ENCODE measurements at places on chromosomes 2 and 18.

DNA sequence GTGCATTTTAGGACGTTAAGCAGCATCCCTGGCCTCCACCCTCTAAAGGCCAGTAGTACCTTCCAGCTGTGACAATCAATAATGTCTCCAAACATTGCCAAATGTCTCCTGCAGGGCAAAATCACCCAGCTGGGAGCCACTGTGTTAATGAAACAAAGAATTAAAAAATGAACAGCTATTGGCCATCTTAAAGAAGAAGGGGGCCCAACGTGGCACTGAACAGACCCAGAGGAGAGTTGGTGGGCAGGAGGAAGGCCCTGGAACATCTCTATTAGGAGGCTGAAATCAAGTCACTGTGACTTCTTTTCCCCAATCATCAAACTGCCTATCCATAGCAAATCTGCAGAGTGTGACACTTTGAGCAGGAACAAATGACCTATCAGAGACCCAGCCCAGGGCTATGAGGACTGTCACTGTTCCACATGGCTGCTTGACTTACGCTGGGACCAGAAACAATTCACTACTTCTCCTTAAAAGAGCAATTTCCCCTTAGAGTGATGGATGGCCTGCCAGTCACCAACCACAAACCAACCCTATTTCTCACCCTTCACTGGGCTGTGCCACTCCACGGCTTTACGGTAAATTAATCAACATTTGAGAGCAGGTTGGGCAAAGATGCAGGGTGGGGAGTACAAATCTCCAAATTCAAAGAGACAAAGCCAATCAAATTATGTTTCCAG lies 35.2 kb upstream of the TEX51 start:
- no peak for DNase-seq

DNA sequence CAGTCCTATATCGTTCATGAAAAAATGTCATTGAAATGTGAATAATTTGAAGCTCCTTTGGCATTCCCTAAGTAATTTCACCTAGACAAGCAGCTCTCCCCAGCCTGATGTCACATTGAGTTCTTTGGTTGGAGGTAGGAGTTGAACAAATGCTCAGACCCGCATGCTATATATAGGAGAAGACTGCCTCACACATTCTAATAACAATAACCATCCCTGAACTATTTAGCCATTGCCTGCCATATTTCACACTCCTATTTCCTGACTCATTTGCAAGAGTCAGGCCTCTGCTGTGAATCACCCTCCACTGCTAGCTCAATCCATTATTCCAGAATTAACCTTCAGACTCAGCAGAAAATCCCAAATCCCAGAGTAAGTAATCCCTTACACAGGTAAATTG lies 256.6 kb upstream of the ACVR2A start:
- no peak for DNase-seq

DNA sequence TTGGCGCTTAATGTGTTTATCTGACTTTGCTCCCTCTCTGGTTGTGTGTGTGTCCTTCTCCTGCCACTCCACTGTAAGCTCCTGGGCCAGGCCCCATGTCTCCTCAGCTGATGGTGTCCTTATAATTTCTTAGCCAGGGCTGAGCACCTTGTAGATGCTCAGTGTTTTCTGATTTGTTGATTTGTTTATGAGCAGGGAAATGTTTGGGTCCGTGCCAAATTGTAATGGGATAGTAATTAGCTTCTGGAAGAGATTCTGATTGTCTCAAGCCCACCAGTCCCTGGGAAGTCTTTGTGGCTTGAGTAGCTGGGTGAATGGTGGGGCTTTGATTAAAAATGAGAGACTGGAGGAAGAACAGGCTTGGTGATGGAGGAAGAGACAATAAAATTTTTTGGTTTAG lies 270.5 kb downstream of the MYCN start:
- DNase-seq, result no peak

GRCh38 chr2:55862673-55863390 lies 60.8 kb downstream of the EFEMP1 start:
- no peak for DNase-seq

DNA sequence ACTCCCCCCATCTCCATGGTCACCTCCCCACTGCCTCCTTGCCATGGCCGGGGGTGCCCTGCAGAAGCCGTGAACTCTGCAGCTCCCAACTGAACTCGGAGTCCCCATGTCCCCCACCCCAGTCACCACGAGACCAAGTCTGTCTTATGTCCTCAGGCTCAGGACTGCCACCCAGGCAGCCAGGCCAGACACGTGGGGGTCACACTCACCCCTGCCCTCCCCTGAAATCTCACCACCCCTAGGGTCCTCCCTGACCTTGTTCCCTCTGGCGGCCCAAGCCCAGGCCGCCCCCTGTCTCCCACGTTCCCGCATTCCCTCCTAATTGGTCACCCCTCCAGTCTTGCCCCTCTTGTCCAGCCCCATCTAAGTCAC lies 11.0 kb downstream of the AQP12A start:
- no peak for DNase-seq

DNA sequence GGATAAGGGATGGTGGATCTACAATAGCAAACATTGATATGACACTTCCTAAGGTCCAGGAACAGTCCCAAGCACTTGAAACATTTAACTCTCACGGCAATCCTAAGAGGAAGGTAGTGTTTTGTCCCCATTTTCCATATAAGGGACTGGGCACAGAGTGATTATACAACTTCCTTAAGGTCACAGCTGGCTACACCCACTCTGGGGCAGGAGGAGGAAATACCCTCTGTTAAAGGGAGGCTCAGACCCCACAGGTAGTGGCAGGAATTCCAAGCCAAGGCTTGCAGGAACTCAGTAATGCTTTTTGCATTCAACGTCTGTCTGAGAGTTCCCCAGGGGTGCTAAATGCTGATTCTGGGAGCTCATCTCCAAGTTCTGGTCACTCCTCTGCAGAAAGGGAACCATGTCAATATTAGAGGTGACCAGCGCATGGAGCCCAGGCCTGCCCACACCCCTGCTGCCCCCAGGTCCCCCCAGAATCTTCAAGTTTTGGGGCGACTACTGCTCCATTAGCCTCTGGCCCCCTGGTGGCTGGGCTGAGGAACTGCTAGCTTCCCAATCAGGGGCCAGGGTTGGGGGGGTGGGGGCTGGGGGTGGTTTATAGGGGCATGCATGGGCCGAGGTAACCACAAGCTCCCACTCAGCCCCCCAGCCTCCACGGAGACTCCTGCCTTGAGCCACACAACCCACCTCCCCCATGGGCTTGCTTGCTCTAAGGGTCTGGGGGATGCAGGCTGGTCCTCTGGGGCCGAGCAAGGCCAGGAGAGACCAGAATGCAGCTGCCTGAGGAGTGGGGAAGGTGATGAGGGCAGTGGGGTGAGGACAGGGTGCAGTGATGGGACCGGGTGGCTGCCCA lies 11.1 kb downstream of the OBSL1 start:
- DNase-seq, result peak; percentile 78

DNA sequence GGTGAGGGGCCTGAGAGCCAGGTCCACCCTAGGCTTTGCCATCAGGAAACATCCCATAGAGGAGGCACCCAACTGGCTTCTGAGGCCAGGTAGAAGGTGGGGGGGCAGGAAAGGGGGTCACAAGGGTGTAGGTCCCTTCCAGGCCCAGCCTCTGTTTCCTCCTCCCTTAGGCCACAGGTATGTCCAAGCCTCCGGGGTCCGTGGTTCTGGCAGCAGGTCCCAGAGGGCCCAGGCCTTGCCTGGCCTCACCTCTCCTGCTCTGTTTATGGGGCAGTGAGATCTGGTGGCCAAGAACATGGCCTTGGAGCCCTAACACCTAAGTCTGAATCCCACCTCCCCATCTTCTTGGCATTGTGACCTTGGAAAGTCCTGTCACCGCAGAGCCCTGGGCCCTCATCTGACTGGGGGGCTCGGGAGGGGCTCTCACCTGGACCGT lies 21.6 kb upstream of the GPR17 start:
- no peak for DNase-seq

DNA sequence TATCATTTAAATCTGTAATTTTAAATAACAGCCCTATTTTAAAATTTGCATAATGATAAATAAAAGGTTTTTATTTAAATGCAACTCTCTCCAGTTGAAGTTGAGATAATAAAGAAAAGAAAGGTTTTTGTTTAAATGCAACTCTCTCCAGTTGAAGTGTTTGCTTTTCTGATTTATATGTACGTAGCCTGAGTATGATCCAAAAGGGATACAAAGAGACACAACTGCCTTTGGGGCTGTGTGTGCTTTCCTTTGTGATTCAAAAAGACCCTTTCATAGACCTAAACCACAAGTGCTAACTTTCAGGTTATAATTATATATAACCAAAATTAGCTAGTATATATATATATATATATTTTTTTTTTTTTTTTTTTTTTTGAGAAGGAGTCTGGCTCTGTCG lies 76.2 kb upstream of the MFF start:
- no peak for DNase-seq

DNA sequence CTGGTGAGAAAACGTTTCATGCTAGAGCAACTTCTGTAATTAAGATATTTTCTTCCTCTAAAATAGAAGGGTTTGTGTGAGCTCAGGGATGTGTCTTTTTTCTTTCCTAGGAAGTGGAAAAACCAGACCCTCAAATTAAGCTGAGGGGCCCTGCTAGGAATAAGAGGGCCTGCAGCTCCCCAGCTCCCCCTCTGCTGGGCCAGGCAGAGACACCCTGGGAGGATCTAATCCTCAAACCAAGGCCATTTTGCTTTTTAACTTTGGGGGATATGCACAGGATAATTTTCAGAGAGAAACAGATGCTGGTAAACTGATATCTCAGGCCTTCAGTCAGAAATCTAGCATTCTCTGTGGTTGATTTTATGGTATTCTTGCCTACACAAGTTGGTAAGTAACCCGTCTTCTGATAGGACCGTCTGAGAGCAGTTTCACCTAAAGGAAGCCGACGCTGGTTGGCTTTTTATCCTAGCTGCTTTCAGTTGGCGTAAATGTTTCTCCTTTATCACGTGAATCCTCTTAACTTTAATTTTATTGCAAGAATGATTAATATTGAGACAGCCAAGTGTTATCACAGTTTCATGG lies 34.8 kb downstream of the SNTG2 start:
- no peak for DNase-seq

DNA sequence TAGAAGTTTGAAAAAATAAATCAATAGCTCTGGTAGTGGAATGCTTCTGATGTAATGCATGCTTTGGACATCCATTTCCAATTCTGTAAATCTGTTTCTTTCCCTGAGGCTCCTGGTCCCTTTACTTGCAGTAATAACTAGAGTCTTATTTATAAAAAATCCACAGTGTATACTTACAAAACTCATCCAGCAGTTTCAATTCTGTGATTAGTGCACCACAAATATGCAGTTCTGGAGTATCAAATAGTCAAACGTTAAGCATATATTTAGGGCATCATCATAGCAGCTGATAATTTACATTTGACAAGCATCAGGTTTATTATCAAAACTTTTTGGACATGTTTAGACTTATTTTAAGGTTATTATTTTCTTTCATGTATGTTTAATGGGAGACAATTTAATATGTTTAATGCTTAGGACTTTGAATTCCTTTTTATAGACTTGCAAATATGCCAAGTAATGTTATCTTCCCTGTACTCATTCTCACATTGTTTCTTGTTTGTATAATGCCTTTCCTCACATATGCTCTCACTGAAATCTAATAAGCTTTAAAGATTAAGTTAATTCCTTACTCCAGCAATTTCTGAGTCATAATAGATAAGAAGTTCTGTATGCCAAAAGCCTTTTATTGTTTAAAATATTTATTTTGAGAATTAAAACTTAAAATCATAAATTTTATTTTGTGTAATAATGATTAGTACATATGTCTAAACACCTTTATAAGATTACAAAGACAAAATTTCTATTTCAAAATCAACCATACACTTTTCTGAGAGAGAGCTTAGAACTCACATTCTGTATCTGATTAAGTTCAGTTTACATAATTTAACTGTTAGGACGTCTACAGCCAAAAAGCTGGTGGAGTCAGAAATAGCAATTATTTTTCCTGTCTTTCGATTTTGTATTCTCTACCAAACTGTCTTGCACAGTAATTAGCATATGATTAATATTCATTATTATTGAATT lies 341.5 kb upstream of the TMEFF2 start:
- no peak for DNase-seq

DNA sequence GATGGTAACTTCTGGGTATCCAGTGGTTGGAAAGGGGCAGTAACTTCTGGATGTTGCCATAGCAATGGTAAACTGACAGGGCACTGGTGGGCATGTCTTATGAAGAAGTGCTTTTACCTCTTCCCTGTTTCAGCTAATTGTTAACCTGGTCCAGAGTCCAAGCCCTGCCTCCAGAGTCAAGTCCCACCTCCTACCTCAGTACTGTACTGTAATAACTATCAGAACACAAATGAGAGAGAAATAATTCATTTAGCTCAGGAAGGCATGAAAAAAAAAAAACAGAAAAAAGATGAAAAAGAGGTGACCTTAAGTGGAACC lies 237.0 kb downstream of the ZNF804A start:
- DNase-seq, result no peak

DNA sequence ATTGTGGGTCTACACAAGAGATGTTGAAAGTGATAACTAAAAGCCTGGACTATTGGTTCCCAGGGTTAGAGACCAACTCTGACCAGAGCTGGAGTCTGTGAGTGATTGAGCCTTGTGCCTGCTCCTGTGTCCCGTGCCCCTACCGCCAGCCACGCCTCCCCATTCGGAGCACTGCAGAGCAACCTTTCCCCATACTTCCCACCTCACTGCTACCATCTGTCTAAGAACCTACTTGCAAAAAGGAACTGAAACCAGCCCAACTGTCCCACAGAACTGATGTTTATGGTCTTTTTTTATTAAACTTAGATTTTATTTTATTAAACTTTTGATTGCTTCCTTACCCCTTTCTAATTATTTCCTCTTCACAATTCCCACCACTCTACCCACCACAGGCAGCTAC lies 300.3 kb upstream of the MGAT5 start:
- no peak for DNase-seq

DNA sequence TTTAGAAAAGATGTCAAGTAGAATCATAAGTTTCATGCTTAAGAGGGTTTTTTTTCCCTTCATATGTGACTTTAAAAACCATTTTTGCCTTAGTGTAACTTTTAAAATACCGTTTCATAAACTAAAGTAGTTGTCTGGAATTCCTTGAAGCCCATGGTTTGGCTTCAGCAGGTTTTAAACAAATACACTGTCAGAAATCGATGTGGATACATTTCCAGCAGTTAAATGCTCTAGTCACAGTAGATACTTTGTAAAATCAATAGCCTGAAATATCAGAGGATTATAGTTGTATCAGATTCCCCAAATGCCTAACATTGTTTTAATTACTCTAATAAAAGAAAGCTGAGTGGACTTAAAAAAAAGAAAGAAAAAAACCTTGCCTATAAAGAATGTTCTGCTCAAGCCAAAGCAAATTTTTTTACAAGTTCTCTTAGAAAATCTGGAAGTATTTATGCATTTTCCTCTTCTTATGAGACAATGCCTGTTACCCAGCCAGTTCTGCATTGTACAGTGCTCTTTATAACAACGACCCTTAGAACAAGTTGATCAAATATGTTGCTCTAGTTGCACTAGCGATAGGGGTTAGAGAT lies 260.5 kb downstream of the LTBP1 start:
- DNase-seq, result no peak

DNA sequence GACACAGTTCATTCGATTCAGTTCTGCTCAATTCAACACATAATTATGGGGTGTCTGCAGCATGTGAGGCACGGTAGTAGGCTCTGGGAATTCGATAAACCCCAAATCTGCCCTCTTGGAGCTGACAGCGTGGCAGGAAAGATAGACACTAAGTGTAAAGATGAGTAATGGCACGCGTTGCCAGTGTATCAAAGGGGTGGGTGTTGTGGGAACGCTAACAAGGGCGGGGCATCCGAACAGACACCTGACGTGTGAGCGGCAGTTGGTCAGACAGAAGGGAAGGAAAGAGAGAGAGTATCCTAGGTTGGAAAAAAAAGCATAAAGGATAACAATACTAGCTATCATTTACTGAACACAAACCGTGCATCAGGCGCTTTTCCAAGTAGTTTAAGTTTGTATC lies 125.7 kb upstream of the HAAO start:
- no peak for DNase-seq
